Left lobe of liver (tissue), 2 donors: ENCODE measurements at places on chromosomes 2 and 18. TPM values are rescaled to one million over a fixed set of nuclear protein-coding genes. Genes with fewer than 3 reads are reported as not detected.

The ABCG8 gene
- total RNA-seq, result 121 TPM

The ZNF396 gene
- 1.2 TPM for total RNA-seq

The ITGA4 gene
- 2.3 TPM for total RNA-seq

The CFAP65 gene
- total RNA-seq, result 0.05 TPM

The BAZ2B gene
- 20.0 TPM for total RNA-seq

The ARHGEF33 gene
- 0.10 TPM for total RNA-seq

The NR4A2 gene
- total RNA-seq, result 0.91 TPM

GRCh38 chr18:63071701-63072141 lies 247.8 kb downstream of the BCL2 start:
- DNase-seq, result no peak

DNA sequence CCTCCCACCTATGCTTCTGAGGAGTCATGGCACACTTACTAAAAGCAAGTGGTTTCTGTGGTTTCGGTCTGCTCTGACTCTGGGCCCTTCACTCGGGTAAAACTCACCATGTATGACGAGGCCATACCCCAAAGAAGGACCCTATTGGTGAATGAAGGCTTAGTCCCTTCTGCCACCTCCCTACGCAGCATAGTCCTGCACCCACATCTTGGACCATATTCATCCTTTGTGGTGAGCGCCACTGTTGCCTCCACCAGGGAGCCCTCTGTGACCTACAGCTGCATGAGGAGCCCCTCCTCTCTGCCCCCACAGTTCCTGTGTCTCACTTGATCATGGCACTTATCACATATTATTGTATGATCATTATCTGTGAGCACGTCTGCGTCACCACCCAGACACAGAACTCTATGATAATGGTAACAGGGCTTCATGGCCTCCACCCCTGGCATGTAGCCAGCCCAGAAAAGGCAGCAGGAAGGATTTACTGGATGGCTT lies 113.3 kb downstream of the TFCP2L1 start:
- DNase-seq, result no peak

GRCh38 chr2:144412709-144413108 lies 107.2 kb downstream of the ZEB2 start:
- no peak for DNase-seq

- no peak for DNase-seq
Measured at GRCh38 chr2:17232776-17233556, 285.3 kb downstream of the RAD51AP2 start.

DNA sequence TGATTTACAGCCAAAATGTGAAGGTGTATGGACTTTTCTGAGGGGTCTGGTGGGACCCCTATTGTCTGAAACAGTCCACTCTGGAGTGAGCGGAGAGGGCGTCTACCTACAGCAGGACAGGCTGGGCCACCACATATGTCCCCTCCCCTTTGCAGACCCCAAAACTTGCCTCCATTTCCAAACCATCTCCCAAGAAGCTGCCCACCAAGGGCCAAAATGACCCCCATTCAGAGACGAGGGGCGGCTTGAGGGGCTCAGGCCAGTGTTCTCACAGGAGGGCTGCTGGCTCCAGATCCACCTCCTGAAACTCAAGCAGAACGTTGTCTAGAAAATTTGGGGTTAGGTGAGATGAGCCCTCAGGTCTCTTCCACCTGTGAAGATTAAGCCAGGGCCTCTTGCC lies 161.1 kb upstream of the SALL3 start:
- no peak for DNase-seq

DNA sequence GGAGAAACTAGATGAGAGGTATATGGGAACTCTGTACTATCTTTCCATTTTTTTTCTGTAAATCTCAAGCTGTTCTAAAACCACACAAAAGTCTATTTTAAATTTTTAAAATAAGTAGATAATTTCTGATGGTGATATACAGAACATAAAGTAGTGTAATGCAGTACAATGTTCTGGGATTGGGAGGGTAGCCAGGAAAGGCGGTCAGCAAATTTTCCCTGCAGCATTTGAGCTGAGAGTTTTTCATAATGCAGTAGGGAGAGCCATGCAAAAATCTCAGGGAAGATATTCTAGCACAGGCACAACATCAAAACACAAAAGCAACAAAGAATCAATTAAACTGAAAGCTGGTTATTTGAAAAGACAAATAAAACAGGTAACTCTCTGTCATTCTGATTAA lies 141.5 kb downstream of the NCKAP5 start:
- DNase-seq, result no peak

- no peak for DNase-seq
Measured at GRCh38 chr2:196183172-196183473, 11.7 kb upstream of the STK17B start.

GRCh38 chr2:128786741-128787478 lies 468.2 kb upstream of the HS6ST1 start:
- DNase-seq, result peak; percentile 28

GRCh38 chr2:68351997-68352396 lies 13.1 kb upstream of the PLEK start:
- no peak for DNase-seq

DNA sequence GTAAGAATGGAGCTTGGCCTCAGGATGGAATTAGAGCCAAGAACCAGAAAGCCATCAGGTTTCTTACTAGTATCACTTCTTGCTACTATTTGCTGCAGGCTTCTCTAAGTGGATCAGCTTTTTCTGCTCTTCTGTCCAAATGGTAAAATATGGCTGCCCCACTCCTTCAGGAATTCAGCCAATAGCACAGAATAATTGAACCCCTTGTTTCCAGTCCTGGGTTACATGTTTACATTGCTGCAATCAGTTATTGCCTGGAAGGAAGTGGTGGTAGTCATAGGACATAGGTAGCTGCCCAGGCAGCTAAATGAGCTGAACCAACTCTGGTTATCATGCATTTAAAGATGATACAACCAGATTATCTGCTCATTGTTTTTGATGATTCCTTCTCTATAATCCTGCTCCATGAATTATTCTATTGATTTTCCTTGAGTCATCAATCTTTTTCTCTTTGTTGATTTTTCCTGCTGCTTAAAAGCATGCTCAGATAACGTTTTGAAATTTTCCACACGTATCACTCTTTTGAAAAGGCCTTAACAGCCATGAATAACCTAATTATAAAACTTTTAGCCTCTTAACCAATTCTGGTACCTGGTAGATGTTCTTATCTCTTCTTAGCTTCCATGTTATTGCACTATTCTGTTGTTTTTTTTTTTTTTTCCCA lies 12.6 kb downstream of the AGPS start:
- no peak for DNase-seq

DNA sequence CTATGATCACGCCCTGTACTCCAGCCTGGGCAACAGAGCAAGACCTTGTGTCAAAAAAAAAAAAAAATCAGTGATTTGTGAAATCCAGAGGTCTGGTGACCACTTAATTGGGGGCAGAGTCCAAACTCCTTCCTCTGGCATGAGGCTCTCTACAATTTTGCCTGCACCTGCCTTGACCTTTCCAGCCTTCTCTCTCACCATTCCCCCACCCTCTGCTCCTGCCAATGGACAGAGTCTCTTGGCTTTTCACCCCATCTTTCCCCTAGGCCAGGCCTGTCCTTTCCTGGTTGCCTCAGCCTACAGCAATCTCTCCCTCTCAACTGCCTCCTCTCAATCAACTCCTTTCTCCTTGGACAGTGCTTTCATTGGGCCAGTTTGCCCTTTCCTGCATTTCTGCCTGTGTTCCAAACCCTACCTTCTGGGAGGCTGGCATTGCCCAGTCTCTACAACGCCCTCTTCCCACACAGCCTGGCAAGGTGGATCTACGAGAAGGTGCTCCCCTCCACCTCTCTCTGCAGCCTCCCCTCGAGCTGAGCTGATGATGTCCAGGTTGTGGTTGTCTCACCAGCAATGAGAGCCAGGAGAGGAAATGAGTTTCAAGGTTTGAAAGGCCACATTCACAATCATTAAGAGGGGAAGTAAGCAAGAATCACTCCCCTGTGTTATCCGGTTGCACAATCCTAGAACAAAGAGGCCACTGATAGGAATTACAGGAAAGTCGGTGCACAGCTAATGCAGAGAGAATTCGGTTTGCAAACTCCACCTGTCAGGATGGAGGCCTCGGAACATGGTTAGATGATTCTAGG lies 39.5 kb upstream of the NPAS2 start:
- peak; percentile 62 for DNase-seq

DNA sequence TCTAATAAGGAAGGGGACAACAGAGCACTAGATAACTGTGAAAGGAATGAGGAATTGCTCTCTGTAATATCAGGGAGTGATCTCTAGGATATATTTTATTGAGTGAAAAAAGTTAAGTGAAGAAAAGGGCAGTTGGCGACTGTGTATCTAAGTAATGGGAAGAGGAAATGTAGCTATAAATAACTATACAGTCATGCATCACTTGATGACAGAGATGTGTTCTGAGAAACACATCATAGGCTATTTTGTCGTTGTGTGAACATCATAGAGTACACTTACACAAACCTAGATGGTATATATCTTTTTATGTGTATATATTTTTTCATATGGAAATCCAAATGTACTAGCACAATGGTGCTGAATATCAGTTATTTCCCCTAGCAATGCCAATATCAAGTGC lies 329.3 kb downstream of the TXNL1 start:
- DNase-seq, result no peak

GRCh38 chr18:73201940-73202339 lies 334.2 kb upstream of the NETO1 start:
- DNase-seq, result no peak

DNA sequence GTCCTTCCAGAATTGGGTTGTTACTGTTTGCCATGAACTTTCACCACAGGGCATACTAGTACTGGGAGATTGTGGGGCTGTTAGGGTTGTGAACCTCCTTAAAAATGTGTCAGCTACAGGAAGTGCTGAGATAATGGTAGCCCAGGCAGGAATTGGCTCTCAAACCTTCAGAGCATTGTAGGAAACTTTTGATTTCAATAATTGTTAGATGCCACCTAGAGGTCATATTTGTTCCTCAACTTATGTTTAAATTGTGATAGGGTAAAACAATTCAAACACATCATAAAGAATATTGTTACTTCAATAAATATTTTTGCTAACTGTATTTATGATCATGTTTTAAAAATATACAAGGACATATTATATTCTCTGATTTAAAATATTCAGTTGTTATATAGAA lies 594.6 kb downstream of the ADCYAP1 start:
- no peak for DNase-seq

- no peak for DNase-seq
Measured at GRCh38 chr2:234974501-234975385, 22.9 kb downstream of the SH3BP4 start.

DNA sequence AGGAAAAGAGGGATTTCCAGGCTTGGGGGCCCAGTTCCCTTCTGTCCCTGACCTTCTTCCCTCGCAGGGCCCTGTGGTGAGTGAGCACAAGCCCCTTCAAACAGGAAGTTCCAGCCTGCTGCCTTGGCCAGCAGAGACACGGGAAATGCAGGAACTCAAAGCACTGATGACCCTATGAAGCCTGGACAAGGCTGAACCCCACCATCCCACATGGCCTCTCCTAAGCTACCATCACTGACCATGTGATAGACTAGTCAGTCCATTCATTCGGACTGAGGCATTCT lies 196.4 kb downstream of the TNS1 start:
- DNase-seq, result no peak

DNA sequence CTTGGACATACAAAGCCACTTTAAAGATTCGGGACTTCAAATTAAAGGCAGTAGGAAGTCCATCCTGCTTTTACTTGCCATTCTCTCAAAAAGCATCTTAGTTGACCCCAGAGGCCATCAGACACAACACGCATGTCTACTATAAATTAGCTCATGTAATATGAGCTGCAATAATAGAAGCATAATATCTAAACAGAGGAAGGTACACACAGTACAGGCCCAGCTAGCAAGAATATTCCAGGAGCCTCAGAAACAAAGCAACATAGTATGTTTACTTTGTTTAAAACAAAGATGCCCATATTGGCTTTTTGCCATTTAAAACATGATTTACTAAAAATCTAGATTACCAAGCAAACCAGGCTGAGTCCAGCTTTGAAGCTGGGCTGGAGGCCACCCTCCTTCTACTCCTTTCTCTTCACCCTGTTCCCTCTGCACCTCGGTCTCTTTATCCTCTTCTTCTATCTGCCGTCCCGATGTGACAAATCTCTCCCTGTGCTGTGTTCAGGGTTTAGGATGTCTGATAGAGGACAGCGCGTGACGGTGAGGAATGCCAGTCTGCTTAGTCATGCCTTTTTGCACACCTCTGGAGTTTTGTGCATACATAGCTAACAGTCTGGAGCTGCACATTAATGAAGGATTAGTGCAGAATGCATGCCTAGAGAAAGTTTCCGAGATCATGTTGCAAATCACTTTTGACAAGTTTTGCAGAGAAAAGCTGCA lies 28.2 kb downstream of the DTNA start:
- no peak for DNase-seq

- DNase-seq, result no peak
Measured at GRCh38 chr2:174660984-174661675, 63.5 kb upstream of the WIPF1 start.

DNA sequence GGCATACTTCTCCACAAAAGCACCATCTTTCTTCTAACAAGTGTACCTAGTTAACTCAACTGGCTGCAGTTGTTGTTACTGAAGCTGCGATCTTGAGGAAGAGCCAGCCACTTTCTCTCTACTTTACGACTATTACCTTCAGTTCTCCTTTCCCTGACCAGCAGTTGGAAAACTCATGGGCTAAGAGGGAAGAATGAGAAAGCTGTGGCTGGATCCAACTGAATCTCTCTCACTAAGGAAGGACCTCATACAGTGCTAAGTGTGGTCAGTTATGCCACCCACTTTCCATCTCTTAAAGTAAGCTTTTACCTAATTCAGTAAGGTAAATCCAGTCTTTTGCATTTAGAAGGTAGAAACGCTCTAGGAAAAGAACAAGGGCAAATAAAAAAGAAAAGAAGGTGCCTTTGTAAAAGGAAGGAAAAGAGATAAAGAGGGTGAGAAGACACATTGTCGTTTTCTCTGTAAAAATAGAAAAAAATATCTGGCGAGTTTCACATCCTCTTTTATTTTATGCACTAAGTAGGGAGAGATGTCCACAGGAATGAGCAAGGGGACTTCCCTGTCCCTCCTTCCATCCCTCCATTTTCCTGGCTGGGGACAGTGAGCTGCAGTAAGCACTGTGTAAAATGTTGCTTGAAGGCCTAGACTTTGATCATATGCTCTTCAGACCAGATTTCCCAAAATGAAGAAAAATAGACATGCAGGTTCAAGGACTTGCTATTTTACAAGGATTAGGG lies 73.4 kb downstream of the PLEKHM3 start:
- DNase-seq, result no peak

GRCh38 chr2:6846967-6847681 lies 18.6 kb downstream of the CMPK2 start:
- DNase-seq, result no peak

DNA sequence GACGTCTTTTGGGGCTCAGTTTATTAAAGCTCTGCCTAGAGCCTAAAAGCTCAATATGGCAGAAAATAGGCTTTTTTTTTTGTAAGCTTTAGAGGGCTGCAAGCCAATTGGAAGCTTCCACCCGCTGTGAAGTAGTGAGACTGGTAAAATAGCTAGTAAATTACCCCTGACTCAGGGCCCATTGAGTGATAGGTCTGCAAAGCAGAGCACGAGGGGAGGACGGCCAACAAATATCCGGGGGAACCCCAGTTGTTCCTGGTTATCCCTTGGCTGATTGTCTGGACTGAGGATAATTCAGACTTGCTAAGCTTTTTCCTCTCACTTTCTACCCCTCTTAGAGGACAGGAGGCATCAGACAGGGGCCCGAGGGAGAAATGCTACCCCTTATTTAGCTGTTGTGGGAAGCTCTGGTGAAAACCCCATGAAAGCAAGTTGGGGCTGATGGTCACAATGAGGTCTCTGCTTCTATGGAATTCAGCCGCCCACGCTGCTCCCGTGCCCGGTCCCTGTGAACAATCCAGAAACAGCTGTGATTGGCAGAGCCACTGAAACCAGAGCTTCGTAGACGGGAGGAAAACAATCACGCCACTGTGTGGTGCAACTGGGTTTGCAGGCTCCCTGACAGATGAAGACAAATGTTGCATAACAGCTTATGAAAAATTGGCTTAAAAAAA lies 141.9 kb upstream of the LGALSL start:
- peak; percentile 82 for DNase-seq
